ENCODE measurements at places on chromosomes 5 and 9.

DNA sequence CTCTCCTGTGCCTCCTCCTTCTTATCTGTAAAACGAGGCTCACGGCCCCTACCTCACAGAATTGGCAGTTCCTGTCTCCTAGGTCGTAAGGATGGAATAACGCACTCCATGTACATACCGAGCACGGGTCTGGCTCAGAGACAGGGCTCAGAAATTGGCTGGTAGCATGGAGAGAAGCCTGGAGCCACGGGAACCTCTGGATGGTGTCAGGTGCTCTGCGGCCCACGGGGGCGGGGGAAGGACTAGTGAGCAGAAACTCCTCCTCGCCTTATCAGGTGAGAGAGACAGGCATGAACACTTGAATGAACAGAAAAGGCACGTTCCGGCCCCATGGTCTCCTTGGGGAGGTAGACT lies 15.4 kb upstream of the C5orf47 start:
- DNase-seq = peak; percentile 43

DNA sequence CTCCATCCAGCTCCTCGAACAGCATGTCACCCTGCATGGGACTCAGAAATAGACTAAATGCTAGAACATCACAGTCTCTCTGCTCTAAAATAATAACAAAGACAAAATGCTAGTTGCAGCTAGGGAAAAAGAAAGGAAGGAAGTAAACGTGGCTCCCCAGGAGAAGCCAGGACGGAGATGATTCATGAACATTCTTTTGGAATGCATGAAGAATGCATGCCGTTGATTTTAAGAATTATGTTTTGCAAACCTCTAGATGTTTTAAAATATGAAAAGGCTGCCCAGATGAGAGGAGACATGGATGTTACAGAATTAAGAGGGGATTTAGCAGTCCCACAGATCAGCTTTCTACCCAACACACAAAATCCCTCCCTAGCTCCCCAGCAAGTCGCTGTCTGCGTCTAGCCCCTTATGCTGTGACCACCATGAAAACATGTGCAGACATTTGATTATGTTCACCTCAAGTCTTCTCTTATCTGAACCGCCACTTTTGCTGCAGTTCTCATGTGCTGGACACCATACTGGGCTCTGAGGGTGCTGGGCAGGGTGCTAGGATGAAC lies 139.4 kb upstream of the LMX1B start:
- DNase-seq = no peak

DNA sequence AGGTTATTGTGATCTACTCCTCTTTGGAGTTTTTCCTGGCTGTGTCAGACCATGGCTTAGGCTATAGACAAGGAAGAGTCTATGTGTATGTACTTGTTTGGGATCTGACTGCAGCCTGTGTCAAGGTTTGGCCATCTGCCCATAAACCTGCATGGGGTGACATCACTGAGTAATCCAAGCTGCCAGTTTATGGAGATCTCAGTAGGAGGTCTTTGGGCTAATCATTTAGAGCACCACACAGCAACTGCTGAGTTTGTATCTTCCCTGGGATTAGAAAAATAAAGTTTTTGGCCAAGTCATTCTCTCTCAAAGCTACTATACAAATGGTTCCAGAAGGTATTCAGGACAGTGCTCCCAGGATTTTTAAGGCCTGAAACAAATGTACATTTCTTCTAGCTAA lies 65.5 kb upstream of the HSPB3 start:
- DNase-seq = no peak

DNA sequence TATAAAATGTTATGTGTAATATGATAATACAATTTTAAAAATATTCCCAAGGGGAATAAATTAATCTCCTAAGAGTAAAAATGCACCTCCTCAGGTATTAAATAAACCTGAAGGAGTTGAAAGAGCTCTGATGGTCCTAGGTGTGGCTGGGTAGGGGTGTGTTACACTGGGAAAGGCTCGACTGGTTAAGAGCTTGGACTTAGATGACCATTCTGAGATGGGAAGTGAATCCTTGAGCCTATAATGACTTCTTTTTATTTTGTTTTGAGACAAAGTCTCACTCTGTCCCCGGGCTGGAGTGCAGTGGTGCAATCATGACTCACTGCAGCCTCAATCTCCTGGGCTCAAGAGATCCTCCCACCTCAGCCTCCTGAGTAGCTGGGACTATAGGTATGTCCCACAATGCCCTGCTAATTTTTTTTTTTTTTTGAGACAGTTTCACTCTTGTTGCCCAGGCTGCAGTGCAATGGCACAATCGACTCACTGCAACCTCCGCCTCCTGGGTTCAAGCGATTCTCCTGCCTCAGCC lies 9.2 kb upstream of the HABP4 start:
- DNase-seq = no peak

DNA sequence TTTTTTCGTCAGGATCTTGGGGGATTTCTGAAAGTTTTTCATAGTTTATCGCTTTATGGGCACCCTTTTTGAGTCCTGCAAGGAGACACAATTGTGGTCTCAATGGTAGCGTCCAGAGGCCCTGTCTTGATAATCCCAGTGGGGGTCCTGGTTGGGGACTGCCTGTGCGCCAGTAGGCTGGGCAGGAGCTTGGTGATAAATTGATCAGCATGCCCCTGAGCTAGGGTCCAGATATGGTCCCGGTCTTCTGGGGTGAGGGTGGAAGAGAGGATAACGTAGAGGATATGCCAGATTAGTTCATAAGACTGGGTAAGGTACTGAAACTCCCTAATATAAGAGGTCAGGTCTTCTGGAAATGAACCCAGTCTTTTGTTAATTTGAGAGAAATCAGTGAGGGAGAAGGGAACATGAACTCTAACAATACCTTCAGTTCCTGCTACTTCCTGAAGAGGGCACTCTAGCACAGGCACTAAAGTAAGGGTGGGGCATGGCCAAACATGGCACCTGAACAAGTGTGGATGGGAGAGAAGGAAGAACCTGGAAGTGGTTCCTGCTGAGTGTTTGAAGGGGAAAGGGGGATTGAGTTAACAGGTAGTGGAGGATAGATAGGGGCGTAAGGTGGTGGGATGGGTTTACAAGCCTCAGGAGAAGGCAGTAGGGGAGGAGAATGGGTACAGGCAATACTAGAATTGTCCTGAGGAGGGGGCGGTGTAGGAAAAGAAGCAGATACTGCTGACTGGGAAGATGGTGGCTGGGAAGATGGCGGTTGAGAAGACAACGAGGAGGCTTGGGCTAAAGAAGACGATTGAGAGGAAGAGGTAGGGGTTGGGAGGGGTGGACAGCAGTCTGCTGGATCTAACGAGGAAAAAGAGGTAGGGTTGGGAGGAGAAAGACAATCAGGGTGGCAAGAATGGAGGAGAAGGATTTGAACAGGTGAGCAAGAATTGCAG lies 33.8 kb upstream of the ANXA2R start:
- peak; percentile 40 for DNase-seq

DNA sequence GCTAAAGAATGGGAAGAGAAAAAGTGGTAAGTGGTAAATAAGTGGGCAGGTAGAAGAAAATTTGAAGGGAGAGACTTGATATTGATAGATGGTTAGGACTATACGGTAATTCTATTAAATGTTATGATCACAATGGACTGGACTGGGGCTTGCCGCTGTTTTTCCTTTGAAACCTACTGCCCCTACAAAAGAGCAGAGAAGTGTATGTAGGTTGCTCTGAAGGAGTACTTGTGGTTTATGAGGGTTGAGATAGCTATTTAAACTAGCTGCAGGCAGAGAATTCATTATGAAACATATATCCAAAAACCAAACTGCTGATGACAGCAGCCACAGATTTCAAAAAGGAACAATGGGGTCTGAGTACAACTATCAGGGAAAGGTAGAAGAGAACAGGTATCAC lies 16.8 kb upstream of the HK3 start:
- DNase-seq = peak; percentile 37

DNA sequence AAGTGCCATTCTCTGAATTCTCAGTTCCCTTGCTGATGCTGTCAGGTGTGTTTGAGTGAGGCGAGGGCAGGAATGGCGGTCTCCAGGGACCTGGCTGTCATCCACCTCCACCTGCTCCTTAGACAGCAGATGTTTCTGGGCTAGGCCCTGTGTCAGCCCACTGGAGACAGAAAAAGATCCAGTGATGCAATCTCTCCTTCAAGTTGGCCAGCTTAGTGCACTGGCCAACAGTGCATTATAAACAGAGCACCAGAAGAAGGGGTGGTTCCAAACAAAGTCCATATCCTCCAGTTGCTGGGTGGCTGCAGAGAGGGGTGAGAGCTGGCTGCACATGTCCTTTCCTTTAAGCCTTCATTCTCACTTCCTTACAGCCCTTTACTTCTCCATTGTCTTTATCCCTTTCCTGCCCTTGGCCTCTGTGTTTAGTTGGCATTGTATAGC lies 26.5 kb downstream of the NANS start:
- DNase-seq = no peak

- DNase-seq = no peak
These were observed 569.5 kb downstream of the PSAT1 start for GRCh38 chr9:78866207-78867132.

All from MM.1S (cell line).